Hematopoietic multipotent progenitor cell treated with erythropoietin and hydrocortisone succinate and interleukin-3 and kit ligand, for 8 days (in vitro differentiated cells): ENCODE measurements at places on chromosomes 12 and 14.
A peak's percentile ranks its signal among the peaks of the same experiment; 100 is the strongest.

GRCh38 chr12:121805171-121806008 lies 1.6 kb downstream of the SETD1B start:
- DNase-seq: no peak

- DNase-seq: no peak
Observed at GRCh38 chr12:21453312-21453852, 15.9 kb downstream of the PYROXD1 start.

GRCh38 chr12:85423947-85424346 lies 143.9 kb downstream of the ALX1 start:
- peak; percentile 8 for DNase-seq

DNA sequence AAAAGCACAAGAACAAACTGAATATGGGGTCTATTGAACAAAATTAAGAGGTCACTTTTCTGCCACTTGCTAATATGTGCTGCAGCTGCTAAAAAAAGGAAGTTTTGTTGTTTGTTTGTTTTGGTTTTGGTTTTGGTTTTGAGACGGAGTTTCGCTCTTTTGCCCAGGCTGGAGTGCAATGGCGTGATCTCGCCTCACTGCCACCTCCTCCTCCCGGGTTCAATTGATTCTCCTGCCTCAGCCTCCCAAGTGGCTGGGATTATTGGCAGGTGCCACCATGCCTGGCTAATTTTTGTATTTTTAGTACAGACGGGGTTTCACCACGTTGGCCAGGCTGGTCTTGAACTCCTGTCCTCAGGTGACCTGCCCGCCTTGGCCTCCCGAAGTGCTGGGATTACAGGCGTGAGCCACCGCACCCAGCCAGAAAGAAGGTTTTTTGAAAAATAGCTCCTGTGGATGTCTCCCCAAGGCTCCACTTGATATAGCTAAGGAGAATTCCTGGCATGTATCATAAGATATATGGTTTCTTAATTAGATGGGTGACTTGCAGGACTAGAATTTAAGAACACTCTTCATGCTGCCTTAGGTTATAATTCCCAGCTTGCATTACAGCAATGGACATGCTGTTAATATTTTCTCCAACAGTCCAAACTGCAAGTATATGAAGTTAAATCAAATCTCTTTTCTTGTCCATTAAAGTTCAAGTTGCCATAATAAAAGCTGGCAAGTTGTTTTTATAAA lies 237.6 kb upstream of the AMIGO2 start:
- DNase-seq: no peak

- DNase-seq: no peak
Observed at GRCh38 chr12:14422516-14423230, 57.2 kb downstream of the ATF7IP start.

- DNase-seq: no peak
Observed at GRCh38 chr12:111405859-111406473, at the start of gene SH2B3. TSS of gene SH2B3 (plus strand) at chr12:111405923. CDS start at chr12:111418146, 12,223 bp downstream.

- DNase-seq: no peak
Observed at GRCh38 chr14:100731846-100732765, 5.4 kb downstream of the DLK1 start.

- DNase-seq: no peak
Observed at GRCh38 chr12:105110851-105111250, 3.3 kb downstream of the WASHC4 start.

DNA sequence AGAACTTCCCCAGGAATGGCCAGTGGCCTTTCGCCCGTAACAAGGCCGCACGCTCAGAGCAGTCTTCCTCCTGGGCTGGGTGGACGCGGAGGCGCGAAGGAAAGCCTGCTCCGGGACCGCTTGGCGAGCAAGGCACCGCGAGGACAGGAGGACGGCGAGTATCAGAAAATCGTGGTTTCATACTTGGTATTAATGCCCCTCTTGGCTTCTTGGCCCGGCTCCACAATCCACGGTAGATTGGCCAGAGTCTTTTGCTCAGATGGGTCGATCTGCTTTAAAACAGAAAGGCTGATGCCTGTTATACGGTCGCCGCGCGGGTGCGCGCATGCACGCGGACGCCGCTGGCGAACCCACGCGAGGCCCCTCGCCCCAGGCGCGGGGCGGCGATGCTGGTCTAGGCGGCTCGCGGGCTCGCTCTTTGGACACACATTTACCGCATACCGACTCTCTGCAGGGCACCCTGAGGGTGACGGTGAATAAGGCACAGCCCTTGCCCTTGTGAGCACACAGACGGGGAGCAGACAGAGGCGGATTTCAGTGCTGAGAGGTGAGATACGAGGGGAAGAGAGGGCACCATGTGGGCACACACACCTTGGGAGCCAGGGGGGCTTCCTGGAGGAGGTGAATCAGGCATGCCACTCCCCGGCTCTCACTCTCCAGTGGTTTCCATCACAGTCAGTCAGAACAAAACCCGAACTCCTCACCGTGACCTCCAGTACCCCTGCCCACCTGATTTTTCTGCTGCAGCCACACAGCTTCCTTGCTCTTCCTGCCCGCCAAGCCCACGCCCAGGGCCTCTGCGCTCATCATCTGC lies 100.7 kb downstream of the APAF1 start:
- DNase-seq: no peak

- no peak for DNase-seq
Observed at GRCh38 chr14:94341656-94342333, 18.7 kb upstream of the SERPINA6 start.

DNA sequence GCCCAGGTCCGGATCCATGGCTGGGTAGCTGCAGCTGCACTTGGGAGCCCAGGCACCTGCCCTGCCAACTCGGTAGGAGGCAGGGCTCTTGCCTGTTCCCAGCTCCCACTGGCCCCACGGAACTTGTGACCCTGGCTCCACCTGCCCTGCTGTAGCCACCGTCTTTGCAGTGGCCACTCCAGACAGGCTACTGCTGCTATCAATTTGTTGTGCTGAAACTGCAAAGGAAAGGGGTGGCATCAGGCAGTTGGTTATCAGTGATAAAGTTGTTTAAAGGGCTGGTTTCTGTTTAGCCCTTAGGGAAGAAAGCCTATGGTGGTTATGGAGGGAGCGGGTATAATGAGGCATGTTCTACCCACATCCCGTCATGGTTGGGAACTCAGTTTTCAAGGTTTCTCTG lies 32.1 kb upstream of the ARID2 start:
- DNase-seq: peak; percentile 58

GRCh38 chr12:104751594-104751993 lies 206.5 kb downstream of the SLC41A2 start:
- DNase-seq: no peak

DNA sequence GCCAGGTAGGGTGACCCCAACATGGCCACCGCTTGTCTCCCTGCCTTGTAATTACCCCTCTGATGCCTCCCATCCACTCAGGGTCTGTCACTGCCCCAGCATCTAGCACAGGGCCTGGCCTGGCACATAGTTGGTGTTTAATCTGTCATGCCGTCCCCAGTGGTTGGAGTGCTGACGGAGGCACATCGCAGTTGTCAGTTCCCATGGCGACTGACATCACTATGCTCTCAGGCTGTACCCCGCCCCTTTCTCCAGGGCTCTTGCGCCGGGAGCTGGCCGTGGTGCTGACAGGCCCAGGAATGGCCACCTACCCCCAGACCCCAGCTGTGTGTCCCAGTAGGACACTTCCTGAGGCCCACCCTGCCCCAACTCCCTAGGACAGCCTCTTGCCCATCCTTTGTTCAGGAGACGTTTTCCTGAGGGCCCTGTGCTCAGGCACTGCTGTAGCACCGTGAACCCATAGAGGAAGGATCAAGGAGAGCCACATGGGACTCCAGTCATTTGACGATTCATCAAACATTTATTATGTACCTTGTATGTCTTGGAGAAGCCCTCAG lies 23.0 kb downstream of the FAM222A start:
- peak; percentile 67 for DNase-seq

- DNase-seq: peak; percentile 59
Observed at GRCh38 chr12:91326058-91327027, 143.7 kb upstream of the DCN start.

GRCh38 chr12:92566448-92567019 lies 136.3 kb upstream of the PLEKHG7 start:
- DNase-seq: no peak
